ENCODE measurements at places on chromosomes 7 and 10.

- DNase-seq, result no peak
Observed at GRCh38 chr10:133275684-133276092, 980 bp downstream of the ADAM8 start.

DNA sequence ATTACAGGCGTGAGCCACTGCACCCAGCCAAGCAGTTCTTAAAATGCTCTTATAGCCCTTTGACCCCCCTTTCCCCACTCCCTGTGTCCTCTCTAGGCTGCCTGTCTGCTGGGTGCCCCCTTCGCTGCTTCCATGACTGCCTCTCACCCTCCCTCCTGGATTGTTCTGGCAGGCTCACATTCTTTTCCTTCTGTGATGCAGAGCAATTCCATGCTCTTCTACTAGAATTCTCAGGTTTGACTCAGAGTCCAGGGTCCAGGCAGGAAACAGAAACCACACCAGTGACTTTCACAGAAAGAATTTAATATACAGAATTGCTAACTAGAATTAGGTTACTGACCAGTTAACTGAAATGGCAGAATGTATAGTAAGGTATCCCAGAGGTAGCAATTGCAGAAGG, 244.8 kb downstream of the BAMBI start:
- DNase-seq, result no peak

- peak; percentile 58 for DNase-seq
Observed at GRCh38 chr10:6385665-6386064, 182.9 kb downstream of the PFKFB3 start.

DNA sequence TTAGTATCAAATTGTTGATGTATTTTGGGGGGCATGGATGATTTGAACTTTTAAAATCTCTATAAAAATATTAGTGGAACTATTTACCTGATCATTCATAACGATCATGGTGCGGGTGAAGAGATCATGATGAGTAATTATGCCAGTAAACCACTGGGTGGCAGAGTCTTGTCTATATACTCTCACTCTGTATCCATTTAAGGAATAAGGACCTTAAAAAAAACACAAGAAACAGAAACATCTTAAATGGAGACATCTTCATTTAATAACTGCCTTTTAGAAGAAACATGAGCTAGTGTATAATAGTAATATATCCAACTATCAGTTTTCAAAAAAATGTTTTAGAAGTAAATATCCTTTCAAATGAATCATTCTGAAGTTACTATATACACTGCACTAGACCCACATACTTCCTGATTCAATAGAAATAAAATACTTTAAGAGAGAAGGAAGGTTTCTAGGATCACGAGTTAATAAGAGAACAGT, 84.0 kb downstream of the NRBF2 start:
- DNase-seq, result peak; percentile 44

- no peak for DNase-seq
Observed at GRCh38 chr10:30197186-30197585, 137.8 kb upstream of the JCAD start.

DNA sequence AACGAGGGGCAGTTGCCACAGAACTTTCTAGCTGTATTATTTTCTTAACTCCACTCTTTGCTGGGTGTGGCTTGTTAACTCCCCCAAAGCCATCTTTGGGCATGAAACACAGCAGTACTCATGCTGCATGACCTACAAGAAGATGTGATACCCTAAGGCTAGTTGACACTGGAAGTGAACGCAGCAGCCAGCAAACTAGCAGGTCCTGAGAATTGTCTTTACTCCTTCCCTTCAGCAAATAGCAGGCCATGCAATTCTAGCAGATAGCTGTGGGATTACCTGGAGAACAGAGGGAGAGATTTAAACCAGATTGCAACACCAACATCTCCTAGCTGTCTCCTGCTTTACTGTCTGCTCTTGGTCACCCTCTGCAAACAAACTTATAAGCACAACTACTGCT, 688.0 kb upstream of the ZWINT start:
- no peak for DNase-seq

DNA sequence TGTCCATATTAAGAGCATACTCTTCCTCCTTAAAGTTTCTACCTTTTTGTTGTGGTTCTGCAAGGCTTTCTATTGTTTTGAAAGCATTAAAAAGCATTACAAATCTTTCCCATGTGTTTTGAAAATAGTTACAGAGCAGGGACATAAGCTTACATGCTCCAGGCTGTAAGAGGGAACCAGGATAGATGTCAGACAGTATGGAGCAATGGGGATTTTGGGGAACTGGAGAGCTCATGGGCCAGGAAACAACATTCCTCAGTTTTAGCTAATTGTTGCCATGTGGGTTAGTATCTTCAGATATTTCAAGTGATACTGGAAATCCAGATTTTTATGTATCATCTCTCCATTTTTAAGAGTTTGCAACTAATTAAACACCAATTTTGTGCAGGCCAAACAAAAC, 3.5 kb downstream of the MDFIC start:
- DNase-seq, result peak; percentile 38

GRCh38 chr7:43761938-43762692, 3.6 kb downstream of the BLVRA start:
- no peak for DNase-seq

- no peak for DNase-seq
Observed at GRCh38 chr10:51800121-51800520, 100.7 kb upstream of the CSTF2T start.

GRCh38 chr7:35593899-35594298, 101.0 kb downstream of the HERPUD2 start:
- DNase-seq, result no peak

- DNase-seq, result no peak
Observed at GRCh38 chr7:21020667-21021066, 234.0 kb upstream of the SP8 start.

- DNase-seq, result peak; percentile 17
Observed at GRCh38 chr10:29430101-29430500, 141.2 kb downstream of the LYZL1 start.

DNA sequence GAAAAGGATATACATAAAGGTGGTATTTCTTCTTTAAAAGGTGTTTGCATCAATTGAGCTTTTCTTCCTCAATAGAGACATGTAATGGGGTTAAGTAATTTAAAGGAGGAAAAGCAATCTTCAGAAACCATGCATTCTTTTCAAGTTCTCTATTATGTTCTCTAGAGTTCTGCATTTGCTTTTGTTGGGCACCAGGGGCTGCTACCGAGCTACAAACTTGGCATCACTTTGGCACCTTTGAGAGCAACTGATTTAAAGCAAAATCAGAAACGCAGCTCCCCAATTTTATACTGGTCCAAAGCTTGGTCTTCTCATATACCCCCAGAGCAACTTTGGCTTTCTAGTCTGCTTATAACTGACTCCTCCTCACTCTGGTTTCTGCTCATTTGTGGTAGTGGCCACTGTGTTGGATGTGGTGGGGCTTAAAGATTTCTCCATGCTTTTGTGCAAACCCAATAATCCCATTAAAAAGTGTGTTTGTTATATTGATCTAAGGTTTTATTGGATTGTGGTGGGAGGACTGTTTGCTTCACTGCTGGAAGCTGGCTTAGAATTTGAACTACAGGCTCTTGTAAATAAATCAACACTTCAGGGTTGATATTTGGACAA, 712.1 kb downstream of the PHTF2 start:
- DNase-seq, result peak; percentile 63

DNA sequence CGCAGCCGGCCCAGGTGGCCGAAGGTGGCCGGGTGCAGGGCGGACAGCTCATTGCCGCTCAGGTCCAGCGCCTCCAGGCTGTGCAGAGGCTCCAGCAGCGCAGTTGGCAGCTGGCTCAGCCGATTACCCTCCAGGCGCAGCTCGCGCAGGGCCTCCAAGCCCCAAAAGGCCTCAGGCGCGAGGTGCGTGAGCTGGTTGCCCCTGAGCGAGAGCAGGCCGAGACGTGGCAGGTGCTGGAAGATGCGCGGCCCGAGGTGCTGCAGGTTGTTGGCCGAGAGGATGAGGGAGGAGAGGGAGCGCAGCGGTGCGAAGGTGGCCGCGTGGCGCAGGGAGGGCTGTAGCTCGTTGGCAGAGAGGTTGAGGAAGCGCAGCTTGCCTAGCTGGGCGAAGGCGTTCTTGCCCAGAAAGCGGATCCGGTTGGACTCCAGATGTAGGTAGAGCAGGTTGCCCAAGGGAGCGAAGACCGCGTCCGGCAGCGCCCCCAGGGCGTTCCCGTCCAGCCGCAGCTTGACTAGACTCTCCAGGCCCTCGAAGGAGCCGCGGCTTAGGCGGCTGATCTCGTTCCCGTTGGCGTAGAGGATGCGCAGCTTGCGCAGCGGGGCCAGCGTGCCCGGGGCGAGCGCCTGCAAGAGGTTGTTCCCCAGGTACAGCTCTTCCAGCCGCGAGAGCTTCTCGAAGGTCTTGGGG, 923 bp downstream of the TRIL start:
- peak; percentile 24 for DNase-seq

DNA sequence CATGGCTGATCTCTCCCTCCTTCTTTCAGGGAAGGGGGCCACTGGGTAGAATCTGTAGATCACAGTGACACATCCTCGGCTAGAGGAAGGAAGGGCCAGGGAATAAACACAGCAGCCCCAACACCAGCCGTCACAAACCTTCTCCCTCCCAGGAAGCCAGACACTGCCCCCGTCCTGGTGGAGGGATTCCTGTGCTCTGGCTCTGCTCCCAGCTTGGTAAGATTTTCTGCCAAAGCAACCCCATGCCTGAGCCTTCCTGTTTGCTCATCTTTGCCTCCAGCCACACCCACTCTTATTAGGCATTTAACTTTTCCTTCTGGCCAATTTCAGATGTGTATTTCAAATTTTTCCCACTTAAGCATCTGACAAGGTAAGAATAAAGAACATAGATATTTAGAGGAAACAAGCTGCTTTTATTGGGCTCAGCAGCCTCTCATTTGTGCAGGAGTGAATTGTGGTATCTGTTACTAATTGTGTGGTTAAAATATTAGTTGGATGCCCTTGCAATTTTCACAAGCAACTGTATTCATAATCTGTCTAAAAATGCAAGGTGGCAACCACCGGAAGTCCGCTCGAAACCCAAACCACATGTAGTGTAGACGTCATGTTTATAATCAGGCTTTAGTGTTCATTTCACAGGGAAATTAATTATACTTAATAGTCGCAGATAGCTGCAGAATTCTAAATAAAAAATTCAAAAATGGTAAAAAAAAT, 13.2 kb upstream of the NPS start:
- DNase-seq, result no peak

GRCh38 chr10:128060341-128061250, 65.6 kb downstream of the MKI67 start:
- no peak for DNase-seq

DNA sequence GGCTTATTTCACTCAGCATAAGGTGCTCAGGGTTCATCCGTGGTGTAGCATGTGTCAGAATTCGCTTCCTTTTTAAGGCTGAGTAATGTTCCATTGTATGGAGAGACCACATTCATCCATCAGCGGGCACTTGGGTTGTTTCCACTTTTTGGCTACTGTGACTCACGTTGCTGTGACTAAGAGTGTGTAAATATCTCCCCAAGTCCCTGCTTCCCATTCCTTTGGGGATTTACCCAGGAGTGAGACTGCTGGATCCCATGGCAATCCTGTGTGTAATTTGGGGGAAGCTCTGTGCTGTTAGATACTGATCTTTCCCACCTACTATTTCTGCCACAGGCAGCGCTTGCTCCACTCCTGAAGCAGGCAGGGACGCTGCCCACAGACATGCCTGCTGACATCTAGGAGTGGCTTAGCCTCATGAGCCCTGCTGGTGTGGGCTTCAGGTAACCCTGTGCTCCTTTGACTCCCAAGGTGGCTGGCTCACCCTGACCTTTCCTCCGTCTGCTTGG, 346.0 kb downstream of the FRMD4A start:
- DNase-seq, result peak; percentile 77

GRCh38 chr7:79403879-79404278, 49.6 kb downstream of the MAGI2 start:
- no peak for DNase-seq

DNA sequence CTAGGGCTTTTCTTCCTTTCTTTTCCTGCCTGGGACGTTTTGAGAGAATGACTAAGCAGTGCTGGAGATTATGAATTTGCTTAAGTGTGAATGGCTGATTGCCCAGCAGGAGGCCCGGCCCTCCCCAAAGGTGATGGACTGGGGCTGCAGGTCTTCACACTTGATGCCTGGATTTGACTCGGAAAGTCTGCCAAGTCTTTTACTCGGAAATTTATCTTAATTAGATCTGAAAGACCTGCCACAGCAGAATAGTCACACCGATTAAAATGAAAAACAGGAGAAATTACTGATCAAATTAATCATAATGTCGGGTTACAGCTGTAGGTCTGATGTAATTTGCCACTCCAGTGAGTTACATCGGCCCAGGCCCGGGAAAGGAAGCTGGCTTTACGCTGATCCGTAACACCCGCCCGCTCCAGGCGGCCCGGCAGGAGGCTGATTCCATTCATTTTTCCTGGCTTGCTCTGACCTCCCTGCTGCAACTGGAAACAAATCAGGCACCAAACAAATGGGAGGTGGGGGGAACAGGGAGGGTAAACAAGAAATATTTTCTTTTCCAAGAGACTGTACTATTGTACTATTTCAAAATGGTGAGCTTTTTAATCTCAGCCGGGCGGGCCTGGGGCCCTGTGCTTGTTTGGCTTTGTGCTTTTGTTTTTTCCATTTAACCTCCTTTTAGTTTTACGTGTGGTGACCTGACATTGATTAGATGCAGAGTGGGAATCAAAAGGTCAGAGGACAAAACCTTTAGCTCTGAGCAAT, 212.4 kb upstream of the YAE1 start:
- DNase-seq, result peak; percentile 84

GRCh38 chr10:97069576-97070362, 116.0 kb downstream of the SLIT1 start:
- no peak for DNase-seq

DNA sequence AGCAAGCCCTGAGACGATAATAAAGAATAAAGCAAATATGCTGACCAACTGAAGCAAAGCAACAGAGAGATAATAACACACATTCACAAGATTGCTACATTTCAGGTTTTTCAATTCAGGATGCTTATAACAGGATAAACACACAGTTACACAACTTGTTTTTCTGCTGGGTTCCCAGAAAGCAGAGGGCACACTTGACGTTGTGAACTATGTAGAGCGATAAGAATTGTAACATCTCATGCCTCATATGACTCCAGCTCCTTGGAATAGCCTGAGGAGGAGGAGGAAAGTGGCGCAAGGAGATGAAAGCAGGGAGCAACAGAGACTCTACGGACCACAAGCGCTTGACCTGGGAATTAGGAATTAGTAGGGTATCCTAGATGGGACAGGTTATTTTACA, 201.7 kb downstream of the SKAP2 start:
- DNase-seq, result no peak

DNA sequence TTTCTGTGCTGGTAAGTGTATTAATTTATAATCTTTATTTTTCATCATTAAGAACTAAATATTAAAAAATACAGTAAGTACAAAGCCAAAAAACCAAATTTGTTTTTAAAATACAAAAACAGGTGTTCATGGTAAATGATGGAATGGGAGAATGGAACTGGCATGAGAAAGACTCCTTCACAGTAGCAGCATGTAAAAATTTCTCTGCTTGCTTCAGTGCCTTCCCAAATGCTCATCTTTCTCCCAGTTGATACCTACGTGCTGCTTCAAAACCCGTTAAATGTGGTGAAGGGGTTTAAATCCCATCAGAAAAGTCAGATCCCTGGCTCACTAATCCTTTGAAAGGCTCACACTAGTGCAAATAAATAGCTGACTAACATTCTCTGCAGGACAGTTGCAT, 4.2 kb downstream of the RNF133 start:
- DNase-seq, result no peak
